ENCODE measurements at places on chromosomes 3 and 15. TPM values are rescaled to one million over a fixed set of nuclear protein-coding genes. Genes with fewer than 3 reads are reported as not detected.

DNA sequence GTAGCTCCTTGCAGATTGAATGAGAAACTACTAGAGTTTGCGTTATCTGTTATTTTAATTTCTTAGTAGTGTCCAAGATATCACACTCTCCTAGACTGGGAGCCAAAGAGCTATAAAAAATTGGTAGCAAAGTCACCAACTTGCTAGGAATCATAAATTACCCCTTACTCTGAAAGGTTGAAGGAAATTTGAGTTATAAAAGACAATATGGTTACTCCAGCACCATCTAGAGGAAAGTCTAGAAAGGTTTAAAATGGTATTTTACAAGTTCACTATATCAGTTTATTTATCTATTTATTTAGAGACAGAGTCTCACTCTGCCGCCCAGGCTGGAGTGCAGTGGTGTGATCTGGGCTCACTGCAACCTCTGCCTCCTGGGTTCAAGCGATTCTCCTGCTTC is 121.6 kb downstream of the RBPMS2 start:
- no peaks in the 10 kb centered on the region for H3K36me3 ChIP-seq
- H3K4me3 ChIP-seq, result no peak overlapping the region
- H3K27me3 ChIP-seq, result no peaks in the 10 kb centered on the region
- H3K27ac ChIP-seq, result no peak overlapping the region

- peaks cover 14% of the 10 kb centered on the region for H3K4me1 ChIP-seq
- DNase-seq, result no peak
- H3K27ac ChIP-seq, result no peak overlapping the region
- H3K27me3 ChIP-seq, result no peaks in the 10 kb centered on the region
Observed at GRCh38 chr3:159828542-159828943, 160.1 kb upstream of the IL12A start.

DNA sequence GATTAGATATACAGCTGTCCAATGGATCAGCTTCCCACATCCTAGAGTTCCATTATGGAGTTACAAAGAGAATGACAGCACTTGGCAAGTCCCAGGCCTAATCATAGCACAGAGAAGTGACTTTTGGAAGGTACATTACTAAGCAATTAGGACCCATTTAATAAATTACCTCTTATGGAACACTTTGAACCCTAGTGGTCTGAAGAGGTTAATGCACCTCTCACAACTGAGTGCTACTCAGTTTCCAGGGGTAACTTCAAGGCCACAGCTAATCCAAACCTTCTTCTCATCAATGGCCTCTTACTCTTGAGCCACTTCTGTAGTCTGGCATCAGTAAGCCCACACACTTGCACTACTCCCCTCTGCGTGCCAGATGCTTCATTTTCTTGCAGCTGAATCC is 34.9 kb upstream of the MEIS2 start:
- peaks cover 3% of the 10 kb centered on the region for H3K27me3 ChIP-seq
- H3K4me3 ChIP-seq, result no peak overlapping the region
- no peak overlapping the region for H3K27ac ChIP-seq
- H3K36me3 ChIP-seq, result no peaks in the 10 kb centered on the region
- H3K4me1 ChIP-seq, result peaks cover 6% of the 10 kb centered on the region
- DNase-seq, result no peak

DNA sequence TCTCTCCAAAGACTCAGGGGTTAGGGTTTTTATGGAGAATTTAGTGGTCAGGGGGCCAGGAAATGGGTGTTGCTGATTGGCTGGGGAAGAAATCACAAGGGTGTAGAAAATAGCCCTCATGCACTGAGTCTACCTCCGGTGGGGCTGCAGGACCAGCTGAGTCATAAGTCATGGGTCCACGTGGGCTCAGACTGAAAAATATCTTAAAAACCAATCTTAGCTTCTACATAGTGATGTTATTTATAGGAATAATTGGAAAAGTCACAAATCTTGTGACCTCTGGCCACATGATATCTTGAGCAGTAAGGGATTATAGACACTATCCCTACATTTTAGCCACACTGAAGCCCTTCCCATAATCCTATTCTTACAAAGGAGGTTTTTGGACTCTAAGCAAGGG is 224.0 kb downstream of the DPH6 start:
- no peak overlapping the region for H3K4me3 ChIP-seq
- H3K4me1 ChIP-seq, result no peaks in the 10 kb centered on the region
- H3K27ac ChIP-seq, result no peak overlapping the region

- H3K36me3 ChIP-seq, result no peaks in the 10 kb centered on the region
- no peaks in the 10 kb centered on the region for H3K4me1 ChIP-seq
- no peak overlapping the region for H3K27ac ChIP-seq
- DNase-seq, result no peak
Observed at GRCh38 chr3:196651819-196652218, 12.3 kb downstream of the NRROS start.

- H3K4me1 ChIP-seq, result no peaks in the 10 kb centered on the region
- DNase-seq, result no peak
- no peak overlapping the region for H3K4me3 ChIP-seq
Observed at GRCh38 chr3:14031271-14031670, 93.4 kb downstream of the CHCHD4 start.

DNA sequence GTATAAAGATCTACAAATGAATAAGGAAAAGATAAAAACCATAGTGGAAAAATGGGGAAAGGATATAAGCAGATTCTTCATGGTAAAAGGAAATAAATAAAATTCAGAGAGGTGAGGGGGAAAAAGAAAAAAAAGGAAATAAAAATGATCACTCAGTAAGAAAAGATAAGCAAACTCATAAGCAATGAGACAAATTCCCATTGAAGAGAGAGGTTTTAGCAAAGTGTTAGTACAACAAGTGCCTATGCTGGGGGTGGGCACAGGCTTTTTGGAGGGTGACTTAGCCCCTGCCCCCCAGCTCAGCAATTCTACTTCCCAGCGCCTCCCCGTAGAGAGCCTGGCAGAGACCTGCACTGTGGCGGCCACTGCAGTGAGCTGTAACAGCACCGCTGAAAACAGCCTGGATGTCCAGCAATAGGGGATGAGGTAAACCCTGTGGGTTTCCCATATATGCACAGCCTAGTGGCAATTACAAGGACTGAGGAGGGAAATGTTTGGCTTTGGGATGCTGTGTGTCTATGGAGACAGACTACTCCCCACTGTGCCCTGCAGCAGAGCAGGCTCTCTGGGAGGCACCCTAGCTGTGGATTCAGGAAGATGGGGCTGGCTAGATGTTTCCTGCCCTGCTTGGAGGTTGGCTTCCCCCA is 23.7 kb upstream of the SFMBT1 start:
- peaks cover 16% of the 10 kb centered on the region for H3K4me1 ChIP-seq
- H3K36me3 ChIP-seq, result no peaks in the 10 kb centered on the region
- no peak overlapping the region for H3K4me3 ChIP-seq
- H3K27ac ChIP-seq, result no peak overlapping the region
- no peaks in the 10 kb centered on the region for H3K27me3 ChIP-seq

PCLAF gene
- total RNA-seq, result 1.4 TPM

GAP43 gene
- total RNA-seq, result not detected

RTP1 gene
- not detected for total RNA-seq

GOLGA6B gene
- total RNA-seq, result 0.05 TPM
